Kidney (tissue), 22 donors: ENCODE measurements at places on chromosomes 6 and 20. TPM values are rescaled to one million over a fixed set of nuclear protein-coding genes. Genes with fewer than 3 reads are reported as not detected.

TCF15 gene
- total RNA-seq, result 0.63 TPM

MROH8 gene
- 2.4 TPM for total RNA-seq

CSTF1 gene
- 30.7 TPM for total RNA-seq

PGK2 gene
- total RNA-seq, result not detected

TEAD3 gene
- 18.0 TPM for total RNA-seq

GRCh38 chr6:40788661-40789655, 201.8 kb upstream of the LRFN2 start:
- no peak for DNase-seq
- H3K4me3 ChIP-seq, result no peak overlapping the region
- H3K27me3 ChIP-seq, result no peaks in the 10 kb centered on the region
- H3K36me3 ChIP-seq, result no peaks in the 10 kb centered on the region
- H3K4me1 ChIP-seq, result no peaks in the 10 kb centered on the region

DNA sequence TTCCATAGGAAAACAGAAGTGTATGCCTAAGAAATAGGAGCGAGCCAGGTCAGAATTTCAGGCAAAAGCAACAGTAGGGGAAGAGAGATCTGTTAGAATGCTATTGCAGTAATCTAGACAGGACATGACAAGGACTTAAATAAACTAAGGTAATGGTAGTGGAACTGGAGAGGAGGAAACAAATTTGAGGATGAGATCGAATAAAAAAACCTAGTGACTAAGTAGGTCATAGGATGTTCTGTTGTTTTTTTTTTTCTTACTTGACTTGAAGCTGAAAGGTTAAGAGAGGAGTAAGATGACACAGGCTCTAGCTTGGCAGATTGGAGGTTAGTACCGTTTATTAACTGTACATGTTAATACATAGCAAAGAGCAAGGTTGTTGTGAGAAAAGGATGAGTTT, 28.6 kb downstream of the ORC3 start:
- H3K27ac ChIP-seq, result no peak overlapping the region
- no peaks in the 10 kb centered on the region for H3K36me3 ChIP-seq
- no peak for DNase-seq
- H3K27me3 ChIP-seq, result no peaks in the 10 kb centered on the region
- no peak overlapping the region for H3K4me3 ChIP-seq
- H3K4me1 ChIP-seq, result no peaks in the 10 kb centered on the region

DNA sequence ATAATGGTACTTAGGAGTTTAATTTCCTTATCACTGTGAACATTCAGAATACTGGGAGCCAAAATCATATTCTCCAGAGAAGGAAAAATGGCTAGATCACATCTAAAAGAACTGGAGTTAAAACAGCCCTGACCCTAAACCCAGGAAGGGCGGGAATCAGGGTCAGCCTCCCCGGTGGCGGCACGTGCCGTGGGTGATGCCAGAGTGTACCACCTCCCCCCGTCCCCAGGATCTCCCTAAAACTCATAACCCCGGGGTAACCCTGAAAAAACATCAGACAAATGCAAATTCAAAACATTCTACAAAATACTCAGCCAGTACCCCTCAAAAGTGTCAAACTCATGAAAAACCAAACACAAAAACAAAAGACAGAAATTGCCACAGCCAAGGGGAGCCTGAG, 148.3 kb downstream of the DLL1 start:
- H3K27me3 ChIP-seq, result no peaks in the 10 kb centered on the region
- H3K4me1 ChIP-seq, result no peaks in the 10 kb centered on the region
- H3K36me3 ChIP-seq, result no peaks in the 10 kb centered on the region
- H3K4me3 ChIP-seq, result no peak overlapping the region

DNA sequence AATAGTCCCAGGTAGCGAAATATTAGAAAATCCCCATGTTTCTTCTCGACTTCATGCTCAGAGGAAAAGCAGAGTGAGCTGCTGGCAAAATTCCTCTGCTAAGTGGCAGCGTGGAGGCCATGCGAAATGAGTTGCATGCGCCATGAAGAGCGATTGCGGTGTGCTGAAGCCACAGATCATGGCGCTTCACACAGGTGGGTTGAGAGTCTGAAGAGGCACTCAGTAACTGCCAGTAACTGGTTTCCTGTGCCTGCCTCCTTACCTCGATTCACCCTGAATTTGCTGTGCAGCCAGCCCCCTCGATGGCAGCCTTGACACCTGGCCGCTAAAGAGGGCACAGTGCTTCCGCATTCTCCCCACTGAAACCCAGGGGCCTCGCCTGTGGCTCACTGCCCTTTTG, 301.5 kb downstream of the NRN1 start:
- no peak for DNase-seq
- H3K4me1 ChIP-seq, result no peaks in the 10 kb centered on the region
- no peak overlapping the region for H3K27ac ChIP-seq
- no peaks in the 10 kb centered on the region for H3K36me3 ChIP-seq
- no peak overlapping the region for H3K4me3 ChIP-seq
- H3K27me3 ChIP-seq, result no peaks in the 10 kb centered on the region

DNA sequence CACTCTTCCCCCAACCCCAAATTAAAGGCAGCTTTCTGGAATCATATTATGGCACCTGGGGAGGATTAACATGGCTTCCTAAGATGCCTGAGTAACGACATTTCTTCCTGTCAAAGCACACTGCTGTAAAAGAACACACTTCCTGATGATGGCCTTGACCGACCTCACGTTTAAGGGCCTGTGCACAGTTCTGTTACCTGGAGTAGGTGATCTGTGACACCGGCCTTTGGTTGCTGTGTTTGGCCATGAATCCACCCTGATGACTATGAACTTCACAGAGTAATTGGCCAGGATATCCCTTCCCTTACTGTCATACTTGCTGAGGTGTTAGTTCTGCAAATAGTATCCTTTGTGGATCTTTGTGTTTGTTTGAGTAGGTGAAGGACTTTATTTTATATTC, 45.8 kb downstream of the PLCB4 start:
- no peak overlapping the region for H3K4me3 ChIP-seq
- no peaks in the 10 kb centered on the region for H3K36me3 ChIP-seq
- H3K27ac ChIP-seq, result no peak overlapping the region
- no peaks in the 10 kb centered on the region for H3K4me1 ChIP-seq
- no peaks in the 10 kb centered on the region for H3K27me3 ChIP-seq

DNA sequence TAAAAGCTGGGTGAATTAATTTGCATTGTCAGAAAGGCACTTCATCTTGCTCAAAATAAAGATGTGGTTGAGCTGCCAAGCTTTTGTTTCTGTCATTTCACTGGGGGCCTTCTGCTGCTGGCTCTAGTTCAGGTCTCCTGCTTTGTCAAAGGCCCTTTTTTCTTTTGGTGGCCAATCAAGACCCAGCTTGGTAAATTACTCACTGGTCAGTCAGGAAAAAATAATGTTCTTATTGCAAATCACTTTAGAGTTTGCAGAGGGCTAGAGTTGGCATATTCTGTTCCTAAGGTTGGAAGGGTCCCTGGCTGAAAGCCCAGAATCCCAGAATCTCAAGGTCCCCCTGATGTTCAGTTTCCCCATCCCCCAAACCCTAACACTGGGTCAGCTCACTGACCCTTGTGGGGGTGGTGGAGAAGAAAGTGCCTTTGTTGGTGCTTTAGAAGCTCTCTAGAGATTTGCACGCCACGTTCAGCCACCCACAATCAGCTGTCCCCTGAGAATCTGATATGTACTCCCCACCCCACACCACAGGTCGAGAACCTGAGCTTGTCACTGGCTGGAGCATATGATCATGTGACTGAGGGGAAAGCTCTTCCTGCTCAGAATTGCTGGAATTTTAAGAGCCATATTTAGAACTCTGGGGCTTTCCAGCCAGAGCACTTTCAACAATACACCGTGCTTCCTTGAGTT, 21.7 kb upstream of the BNIP5 start:
- peaks cover 8% of the 10 kb centered on the region for H3K4me1 ChIP-seq
- peak; percentile 48 for DNase-seq
- peak overlapping the region; percentile 37 for H3K27ac ChIP-seq
- no peak overlapping the region for H3K4me3 ChIP-seq
- no peaks in the 10 kb centered on the region for H3K36me3 ChIP-seq

DNA sequence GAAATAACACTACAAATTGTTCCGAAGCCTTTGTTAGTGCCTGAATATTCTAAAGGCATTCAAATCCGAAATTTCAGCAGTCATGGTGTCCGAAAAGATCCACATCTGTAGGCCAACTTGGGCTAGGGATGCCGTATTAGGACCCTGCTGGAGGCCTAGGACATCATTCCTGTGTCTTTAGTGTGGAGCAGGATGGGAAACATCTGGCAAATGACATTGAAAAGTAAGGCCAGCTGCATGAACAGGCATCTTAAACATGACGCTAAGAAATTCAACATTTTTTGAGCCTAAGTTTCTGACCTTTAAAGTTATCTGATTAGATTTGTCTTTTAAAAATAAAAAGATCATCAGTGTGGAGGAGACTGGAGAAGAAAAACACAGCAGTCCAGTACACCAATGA, 91.3 kb downstream of the MYLK4 start:
- H3K4me3 ChIP-seq, result no peak overlapping the region
- no peaks in the 10 kb centered on the region for H3K4me1 ChIP-seq
- no peak for DNase-seq
- H3K27ac ChIP-seq, result no peak overlapping the region
- no peaks in the 10 kb centered on the region for H3K36me3 ChIP-seq

DNA sequence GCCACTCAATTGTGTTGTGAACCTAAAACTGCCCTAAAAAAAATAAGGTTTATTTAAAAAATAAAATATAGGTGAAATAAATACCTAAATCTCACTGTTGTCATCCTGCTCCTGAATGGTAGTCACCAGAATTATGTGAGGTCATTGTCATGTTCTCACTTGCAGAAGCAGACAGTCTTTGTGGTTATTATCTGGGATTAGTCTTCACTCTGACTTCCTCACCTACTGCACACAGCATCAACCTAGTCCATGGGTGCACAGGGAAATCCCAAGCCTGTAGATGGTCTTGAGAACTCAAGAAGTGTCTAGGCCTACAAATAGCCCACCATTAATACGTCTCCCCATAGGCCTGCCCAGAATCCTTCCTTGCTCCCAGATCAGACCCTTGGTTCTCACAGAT, 97.0 kb downstream of the FOXF2 start:
- no peaks in the 10 kb centered on the region for H3K27me3 ChIP-seq
- no peaks in the 10 kb centered on the region for H3K36me3 ChIP-seq
- H3K4me3 ChIP-seq, result no peak overlapping the region

GRCh38 chr6:131167773-131168172, 32.5 kb downstream of the AKAP7 start:
- H3K27ac ChIP-seq, result no peak overlapping the region
- H3K36me3 ChIP-seq, result no peaks in the 10 kb centered on the region
- H3K4me3 ChIP-seq, result no peak overlapping the region
- H3K4me1 ChIP-seq, result no peaks in the 10 kb centered on the region
- no peaks in the 10 kb centered on the region for H3K27me3 ChIP-seq

GRCh38 chr6:170007468-170008293, 256.3 kb downstream of the ERMARD start:
- H3K36me3 ChIP-seq, result no peaks in the 10 kb centered on the region
- no peaks in the 10 kb centered on the region for H3K27me3 ChIP-seq
- no peak overlapping the region for H3K27ac ChIP-seq
- DNase-seq, result no peak
- H3K4me1 ChIP-seq, result no peaks in the 10 kb centered on the region

DNA sequence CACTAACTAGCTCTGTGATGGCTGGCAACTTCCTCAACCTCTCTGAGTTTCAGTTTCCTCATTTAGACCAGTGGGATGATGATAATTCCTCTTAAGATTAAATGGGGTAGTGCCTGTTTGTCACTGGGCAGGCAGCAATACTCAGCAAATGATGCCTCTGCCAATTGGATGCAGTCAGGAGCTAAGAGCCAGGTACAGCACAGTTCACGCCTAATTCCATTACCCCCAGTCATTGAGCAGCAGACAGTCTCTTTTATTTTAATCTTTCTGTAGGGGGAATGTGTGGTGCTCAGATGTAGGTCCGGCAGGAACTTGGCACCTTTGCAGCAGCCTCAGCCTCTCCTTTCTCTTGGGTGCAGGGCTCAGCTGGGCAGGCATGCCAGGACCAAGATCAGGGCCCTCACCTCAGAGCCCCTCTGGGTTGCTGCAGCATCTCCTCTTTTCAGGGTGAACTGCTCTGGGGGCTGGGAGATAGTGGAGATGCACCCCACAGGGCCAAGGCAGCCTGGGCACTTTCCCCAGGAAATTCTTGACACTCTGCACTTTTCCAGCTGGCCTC, 243.8 kb downstream of the LRFN2 start:
- no peaks in the 10 kb centered on the region for H3K4me1 ChIP-seq
- no peak for DNase-seq
- no peaks in the 10 kb centered on the region for H3K36me3 ChIP-seq
- H3K27me3 ChIP-seq, result peaks cover 11% of the 10 kb centered on the region
- no peak overlapping the region for H3K4me3 ChIP-seq

GRCh38 chr6:43871284-43871683, 101.3 kb downstream of the VEGFA start:
- no peaks in the 10 kb centered on the region for H3K36me3 ChIP-seq
- H3K27ac ChIP-seq, result no peak overlapping the region
- H3K4me1 ChIP-seq, result peaks cover 6% of the 10 kb centered on the region
- H3K27me3 ChIP-seq, result no peaks in the 10 kb centered on the region
- DNase-seq, result no peak
- no peak overlapping the region for H3K4me3 ChIP-seq

DNA sequence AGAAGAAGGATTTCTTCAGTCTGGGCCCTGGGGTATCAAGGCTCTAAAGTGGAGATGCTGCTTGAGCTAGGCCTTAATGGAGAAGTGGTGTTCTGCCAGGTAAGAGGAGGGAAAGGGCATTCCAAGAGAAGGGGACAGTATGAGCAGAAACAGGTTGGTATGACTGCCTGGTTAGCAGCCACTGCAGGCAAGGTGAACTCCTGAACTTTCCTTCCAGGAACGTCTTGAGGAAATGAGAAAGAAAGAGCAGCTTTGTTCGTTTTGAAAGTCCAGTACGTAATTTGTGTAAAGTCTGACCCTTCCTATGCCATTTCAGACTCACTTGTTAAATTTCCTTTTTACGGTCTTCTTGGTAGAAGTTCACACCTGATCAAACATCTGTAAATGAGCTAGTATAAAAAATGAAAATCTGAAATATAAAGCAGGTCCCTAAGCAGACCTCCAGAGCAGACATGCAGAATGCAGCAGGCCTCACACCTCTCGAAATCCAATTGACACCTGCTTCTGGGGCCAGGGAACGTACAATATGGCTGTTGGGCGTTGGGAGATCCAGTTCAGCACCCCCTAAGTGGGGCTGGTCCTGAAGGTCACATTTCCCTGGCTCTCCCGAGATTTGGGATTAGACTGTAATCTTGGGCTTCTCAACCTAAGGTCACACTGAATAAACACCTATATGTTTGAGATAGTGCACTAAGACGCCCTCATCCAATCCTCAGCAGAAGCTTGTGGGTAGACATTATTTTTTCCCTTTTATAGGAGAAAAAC, 33.6 kb downstream of the MYLK4 start:
- H3K4me1 ChIP-seq, result peaks cover 13% of the 10 kb centered on the region
- no peak overlapping the region for H3K4me3 ChIP-seq
- no peaks in the 10 kb centered on the region for H3K36me3 ChIP-seq
- peak overlapping the region; percentile 55 for H3K27ac ChIP-seq
